ENCODE measurements at places on chromosomes 2 and 18. TPM values are rescaled to one million over a fixed set of nuclear protein-coding genes. Genes with fewer than 3 reads are reported as not detected.

Gene IL37
- total RNA-seq: not detected

Gene CHRNA1
- total RNA-seq: 0.90 TPM

- no peak for DNase-seq
These were observed 145.8 kb upstream of the ID2 start for GRCh38 chr2:8535821-8536685.

DNA sequence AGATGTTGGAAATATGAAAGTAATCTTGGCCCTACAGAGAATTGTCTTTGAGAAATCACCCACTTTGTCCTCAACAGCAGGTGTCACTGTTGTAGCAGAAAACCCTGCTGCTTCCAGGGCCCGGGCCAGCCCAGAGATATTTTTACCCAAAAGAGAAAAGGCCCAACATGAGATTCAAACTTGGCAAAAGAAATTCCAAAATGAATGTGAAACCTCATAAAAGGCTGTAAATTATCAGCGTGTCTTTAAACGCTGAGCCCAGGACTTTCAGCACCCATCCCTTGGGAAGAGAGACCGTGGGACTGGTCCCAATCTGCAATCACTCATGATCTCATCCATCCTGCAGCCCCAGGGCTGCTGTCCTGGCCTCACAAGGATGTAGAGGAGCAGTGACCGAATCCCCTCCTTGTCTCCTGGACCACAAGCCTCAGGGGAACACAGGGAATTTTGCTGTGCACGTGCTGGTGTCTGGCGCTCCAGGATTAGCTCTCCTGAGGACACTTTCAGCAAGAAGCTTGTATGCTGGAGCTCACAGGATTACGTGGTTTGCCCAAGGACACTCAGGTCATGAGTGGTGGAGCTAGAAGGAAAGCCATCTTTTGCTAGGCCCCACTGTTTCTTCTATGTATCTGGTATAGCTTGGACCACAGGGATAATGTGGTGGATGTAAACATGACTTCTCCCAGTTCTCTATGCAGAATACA is 202.1 kb downstream of the RNF144A start:
- DNase-seq: peak; percentile 13

DNA sequence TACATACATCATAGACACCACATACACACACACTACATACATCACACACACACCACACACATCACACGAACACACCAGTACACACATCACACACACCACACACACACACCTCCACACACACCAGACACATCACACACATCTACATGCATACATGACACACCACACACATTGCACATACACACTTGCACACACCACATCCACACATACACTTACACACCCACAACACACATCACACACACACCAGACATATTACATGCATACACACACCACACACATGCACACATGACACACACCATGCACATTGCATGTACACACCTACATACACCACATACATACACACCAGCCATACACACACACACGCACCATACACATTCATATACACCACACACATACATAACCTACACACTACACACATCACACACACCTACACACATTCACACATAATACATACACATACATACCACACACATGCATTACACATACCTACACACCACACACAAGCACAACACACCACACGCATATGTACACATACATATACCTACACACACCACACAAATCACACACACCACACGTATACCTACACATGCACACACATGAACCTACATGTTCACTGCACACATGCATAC is 156.5 kb downstream of the NDUFA10 start:
- no peak for DNase-seq

GRCh38 chr2:86436328-86436727 is 4.8 kb upstream of the KDM3A start:
- no peak for DNase-seq
